ENCODE measurements at places on chromosomes 7 and 10. TPM values are rescaled to one million over a fixed set of nuclear protein-coding genes. Genes with fewer than 3 reads are reported as not detected.

Gene FAM241B
- total RNA-seq: 8.8 TPM

Gene CCL24
- total RNA-seq: not detected

Gene GPR26
- 1.8 TPM for total RNA-seq

Gene CLCN1
- total RNA-seq: 0.12 TPM

Gene TMEM229A
- total RNA-seq: 0.33 TPM

Gene ZNF503
- 86.7 TPM for total RNA-seq

Gene VWDE
- total RNA-seq: 1.0 TPM

GRCh38 chr10:61325223-61325960 is 127.8 kb downstream of the TMEM26 start:
- H3K27me3 ChIP-seq: peaks cover 3% of the 10 kb centered on the region
- H3K4me3 ChIP-seq: no peak overlapping the region
- peaks cover 27% of the 10 kb centered on the region for H3K4me1 ChIP-seq
- H3K36me3 ChIP-seq: no peaks in the 10 kb centered on the region
- no peak for DNase-seq
- H3K27ac ChIP-seq: no peak overlapping the region

DNA sequence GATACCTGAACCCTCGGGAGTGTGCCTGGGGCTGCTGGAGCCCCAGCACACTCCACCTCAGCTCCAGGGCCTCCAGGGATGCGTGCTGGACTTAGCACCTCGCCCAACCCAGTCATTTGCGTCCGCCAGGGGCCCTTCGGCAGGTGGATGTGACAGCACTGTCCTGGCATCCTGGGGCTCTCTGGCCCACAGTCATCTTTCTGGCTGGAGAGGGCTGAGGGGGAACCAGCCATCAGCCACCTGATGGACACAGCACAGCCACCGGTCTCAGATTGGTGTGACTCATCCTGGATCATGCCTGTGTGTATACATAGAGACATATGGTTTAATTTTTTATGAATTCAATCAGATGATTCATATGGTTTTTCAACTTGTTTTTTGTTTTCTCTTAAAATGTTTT is 11.1 kb downstream of the ZNF775 start:
- H3K4me3 ChIP-seq: no peak overlapping the region
- H3K27ac ChIP-seq: no peak overlapping the region
- peaks cover 27% of the 10 kb centered on the region for H3K4me1 ChIP-seq
- DNase-seq: no peak
- H3K36me3 ChIP-seq: peaks cover 12% of the 10 kb centered on the region
- no peaks in the 10 kb centered on the region for H3K27me3 ChIP-seq

DNA sequence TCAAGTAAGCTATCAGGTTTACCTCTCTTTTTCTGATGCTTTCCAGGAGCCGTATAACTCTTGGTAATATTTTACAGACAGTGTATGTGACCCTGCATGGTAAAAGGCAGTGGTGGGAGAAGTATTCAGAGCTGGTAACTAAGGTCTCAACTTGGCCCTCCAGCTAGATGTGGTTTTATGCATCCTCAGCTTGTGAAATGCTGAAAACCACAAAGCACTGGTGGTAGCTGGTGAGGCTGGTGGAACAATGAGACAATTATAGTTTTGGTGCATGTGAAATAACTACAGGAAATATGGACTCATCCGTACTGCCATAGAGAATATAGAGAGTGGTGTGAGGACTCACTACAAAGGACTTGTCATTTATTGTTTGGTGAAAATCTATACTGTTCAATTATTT is 383.0 kb upstream of the PCDH15 start:
- no peaks in the 10 kb centered on the region for H3K36me3 ChIP-seq
- H3K4me1 ChIP-seq: no peaks in the 10 kb centered on the region
- no peak overlapping the region for H3K4me3 ChIP-seq
- DNase-seq: no peak

DNA sequence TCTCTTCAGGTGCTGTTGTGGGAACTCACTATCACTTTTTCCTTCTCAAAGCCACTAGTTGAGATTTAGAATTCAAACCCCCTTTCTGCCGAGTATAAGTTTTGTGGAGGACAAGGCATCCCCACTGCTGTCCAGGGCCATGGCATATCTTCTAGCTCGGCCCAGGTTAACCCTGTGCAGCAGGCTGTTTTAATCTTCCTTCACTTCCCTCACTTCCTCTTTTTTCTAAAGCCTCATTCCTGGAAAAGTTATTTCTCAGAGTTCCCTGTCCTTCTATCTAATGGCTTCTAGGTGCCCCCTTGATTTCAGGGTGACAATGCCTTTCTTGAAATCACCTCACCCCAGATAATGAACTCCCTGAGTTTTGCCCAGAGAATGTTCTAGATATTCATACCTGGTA is 222.3 kb downstream of the SNX10 start:
- peaks cover 12% of the 10 kb centered on the region for H3K27me3 ChIP-seq
- H3K4me1 ChIP-seq: peaks cover 2% of the 10 kb centered on the region
- H3K4me3 ChIP-seq: no peak overlapping the region
- DNase-seq: no peak
- H3K27ac ChIP-seq: no peak overlapping the region

DNA sequence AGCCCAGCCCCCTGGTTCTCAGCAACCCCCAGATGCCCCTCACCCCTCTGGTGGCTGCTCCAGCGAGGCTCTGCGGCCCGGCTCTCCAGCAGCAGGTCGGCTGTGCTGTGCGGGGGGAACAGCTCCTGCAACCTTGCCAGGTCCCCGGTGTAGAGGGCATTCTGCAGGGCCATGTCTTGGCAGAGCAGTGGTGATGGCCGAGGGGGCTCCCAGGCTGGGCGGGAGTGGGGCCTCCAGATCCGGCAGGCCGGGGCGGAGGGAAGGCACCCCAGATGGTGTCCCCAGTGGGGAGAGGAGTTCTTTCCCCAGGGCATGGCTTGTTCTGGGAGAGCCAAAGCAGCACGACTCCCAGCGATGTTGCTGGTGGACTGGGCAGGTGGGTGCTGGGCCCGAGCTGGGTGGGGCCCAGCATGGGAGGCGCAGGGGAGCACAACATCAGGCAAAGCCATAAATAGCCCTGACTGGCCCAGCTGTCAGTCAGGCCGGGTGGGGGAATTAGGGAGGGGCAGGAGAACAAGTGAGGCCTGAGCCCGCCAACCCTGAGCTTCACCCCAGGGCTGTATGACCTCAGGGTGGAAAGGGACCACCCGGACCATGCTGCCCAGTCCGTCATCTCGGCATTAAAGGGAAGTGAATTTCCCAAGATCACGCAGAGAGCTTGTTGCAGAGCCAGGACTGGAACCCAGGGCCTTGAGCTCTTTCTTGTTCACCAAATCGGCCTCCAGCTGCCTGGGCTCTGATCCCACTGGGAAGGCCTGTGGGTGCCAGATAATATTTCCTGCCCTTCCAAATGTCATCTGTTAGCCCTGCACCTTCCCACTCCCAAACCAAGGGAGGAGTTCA is 580 bp upstream of the ASB10 start:
- no peaks in the 10 kb centered on the region for H3K36me3 ChIP-seq
- no peaks in the 10 kb centered on the region for H3K4me1 ChIP-seq
- H3K4me3 ChIP-seq: no peak overlapping the region
- no peak for DNase-seq
- H3K27me3 ChIP-seq: peaks cover 26% of the 10 kb centered on the region
- H3K27ac ChIP-seq: no peak overlapping the region

GRCh38 chr7:84256571-84256971 is 62.0 kb upstream of the SEMA3A start:
- no peak overlapping the region for H3K4me3 ChIP-seq
- no peaks in the 10 kb centered on the region for H3K27me3 ChIP-seq
- H3K4me1 ChIP-seq: peaks cover 31% of the 10 kb centered on the region
- H3K36me3 ChIP-seq: no peaks in the 10 kb centered on the region
- H3K27ac ChIP-seq: no peak overlapping the region

- peaks cover 3% of the 10 kb centered on the region for H3K36me3 ChIP-seq
- H3K4me1 ChIP-seq: no peaks in the 10 kb centered on the region
- peaks cover 5% of the 10 kb centered on the region for H3K27me3 ChIP-seq
- DNase-seq: no peak
Observed at GRCh38 chr10:113484487-113484886, 68.4 kb upstream of the HABP2 start.

- H3K27me3 ChIP-seq: no peaks in the 10 kb centered on the region
- H3K36me3 ChIP-seq: no peaks in the 10 kb centered on the region
- no peaks in the 10 kb centered on the region for H3K4me1 ChIP-seq
Observed at GRCh38 chr10:90695915-90696676, 161.7 kb downstream of the HTR7 start.

GRCh38 chr7:5424749-5425506 is 1.3 kb upstream of the TNRC18 start:
- H3K4me3 ChIP-seq: peak overlapping the region; percentile 98
- no peaks in the 10 kb centered on the region for H3K36me3 ChIP-seq
- peaks cover 6% of the 10 kb centered on the region for H3K4me1 ChIP-seq
- H3K27ac ChIP-seq: peak overlapping the region; percentile 100

DNA sequence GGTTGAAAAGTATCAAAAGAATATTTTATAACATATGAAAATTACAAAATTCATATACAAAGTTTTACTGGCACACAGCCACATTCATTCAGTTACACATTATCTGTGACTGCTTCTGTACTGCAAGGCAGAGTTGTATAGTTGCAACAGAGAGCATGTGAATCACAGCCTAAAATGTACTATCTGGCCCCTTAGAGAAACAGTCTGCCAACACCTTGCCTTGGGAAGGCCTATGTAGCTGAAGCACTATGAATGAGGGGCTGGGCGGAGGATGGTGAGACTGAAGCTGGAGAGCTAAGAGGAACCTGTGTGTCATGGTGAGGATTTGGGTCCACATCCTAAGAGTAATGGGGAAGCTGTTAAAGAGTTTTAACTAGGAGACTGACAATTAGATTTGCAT is 35.7 kb downstream of the PDZD8 start:
- H3K27me3 ChIP-seq: no peaks in the 10 kb centered on the region
- H3K36me3 ChIP-seq: peaks cover 27% of the 10 kb centered on the region
- no peak overlapping the region for H3K4me3 ChIP-seq
- no peak overlapping the region for H3K27ac ChIP-seq
- peaks cover 10% of the 10 kb centered on the region for H3K4me1 ChIP-seq
- DNase-seq: no peak

DNA sequence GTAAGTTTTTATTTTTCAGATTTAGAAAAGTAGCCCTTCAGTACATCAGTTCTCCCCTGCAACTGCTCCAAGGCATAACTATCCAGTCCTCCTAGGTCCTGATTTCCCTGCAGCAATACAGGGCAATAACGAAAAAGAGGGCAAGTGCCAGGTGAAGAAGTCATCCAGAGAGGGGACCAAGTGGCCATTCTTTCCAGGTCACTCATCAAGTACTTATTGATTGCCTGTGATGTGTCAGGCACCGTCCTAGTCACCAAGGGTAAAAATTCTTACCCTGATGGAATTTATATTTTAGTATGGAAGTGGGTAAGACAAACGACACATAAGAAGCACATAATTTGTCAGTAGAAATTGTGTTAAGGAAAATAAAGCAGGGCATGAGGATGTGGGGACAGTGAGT is 67.1 kb upstream of the GSDME start:
- H3K27ac ChIP-seq: peak overlapping the region; percentile 89
- H3K4me1 ChIP-seq: peaks cover 40% of the 10 kb centered on the region
- DNase-seq: no peak
- no peak overlapping the region for H3K4me3 ChIP-seq
- H3K27me3 ChIP-seq: no peaks in the 10 kb centered on the region

- H3K27ac ChIP-seq: no peak overlapping the region
- H3K36me3 ChIP-seq: no peaks in the 10 kb centered on the region
- DNase-seq: no peak
Observed at GRCh38 chr7:25624051-25624450, 395.8 kb upstream of the NPVF start.

GRCh38 chr7:112282476-112283188 is 76.1 kb downstream of the ZNF277 start:
- peaks cover 4% of the 10 kb centered on the region for H3K36me3 ChIP-seq
- H3K4me3 ChIP-seq: peak overlapping the region; percentile 12
- peaks cover 32% of the 10 kb centered on the region for H3K4me1 ChIP-seq
- no peaks in the 10 kb centered on the region for H3K27me3 ChIP-seq
- no peak for DNase-seq
- H3K27ac ChIP-seq: no peak overlapping the region

- no peaks in the 10 kb centered on the region for H3K4me1 ChIP-seq
- no peaks in the 10 kb centered on the region for H3K36me3 ChIP-seq
- H3K27me3 ChIP-seq: no peaks in the 10 kb centered on the region
- no peak overlapping the region for H3K4me3 ChIP-seq
- DNase-seq: no peak
- no peak overlapping the region for H3K27ac ChIP-seq
Observed at GRCh38 chr7:124723012-124723411, 42.6 kb downstream of the GPR37 start.

DNA sequence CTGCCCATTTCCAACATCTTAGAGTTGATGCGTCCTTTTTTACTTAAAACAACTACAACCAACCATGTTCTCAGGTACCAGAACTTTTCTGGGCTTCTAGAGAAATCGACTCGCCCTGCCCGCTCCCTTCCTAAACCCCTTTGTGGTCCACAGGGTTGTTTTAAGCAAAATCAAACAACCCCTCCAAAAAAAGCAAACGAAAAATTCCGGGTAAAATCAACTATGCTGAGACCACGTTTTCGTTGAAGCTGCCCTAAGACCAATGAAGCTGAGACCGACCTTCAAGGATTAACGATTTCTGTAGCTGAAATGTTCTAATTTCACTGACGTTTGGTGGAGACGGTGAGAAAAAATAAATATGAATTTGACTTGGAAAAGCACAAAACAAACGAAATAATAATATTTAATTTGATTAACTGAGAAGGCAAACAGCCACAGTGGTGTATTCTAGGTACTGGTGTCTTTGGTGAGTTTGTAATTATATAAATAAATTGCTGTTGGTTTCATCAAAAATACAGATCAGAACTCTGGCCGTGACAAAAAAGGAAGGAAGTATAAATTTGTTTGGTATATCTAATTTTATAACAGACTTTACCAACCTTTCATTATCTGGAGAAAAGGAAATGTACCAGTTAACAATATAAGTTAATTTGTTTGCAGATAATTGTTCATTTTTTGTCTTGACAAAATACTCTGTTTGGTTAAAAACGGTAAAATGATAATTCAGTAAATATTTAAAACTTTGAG is 4.7 kb upstream of the IGF2BP3 start:
- H3K27ac ChIP-seq: peak overlapping the region; percentile 95
- H3K4me1 ChIP-seq: peaks cover 23% of the 10 kb centered on the region
- no peak for DNase-seq
- H3K4me3 ChIP-seq: peak overlapping the region; percentile 97
- H3K36me3 ChIP-seq: no peaks in the 10 kb centered on the region

DNA sequence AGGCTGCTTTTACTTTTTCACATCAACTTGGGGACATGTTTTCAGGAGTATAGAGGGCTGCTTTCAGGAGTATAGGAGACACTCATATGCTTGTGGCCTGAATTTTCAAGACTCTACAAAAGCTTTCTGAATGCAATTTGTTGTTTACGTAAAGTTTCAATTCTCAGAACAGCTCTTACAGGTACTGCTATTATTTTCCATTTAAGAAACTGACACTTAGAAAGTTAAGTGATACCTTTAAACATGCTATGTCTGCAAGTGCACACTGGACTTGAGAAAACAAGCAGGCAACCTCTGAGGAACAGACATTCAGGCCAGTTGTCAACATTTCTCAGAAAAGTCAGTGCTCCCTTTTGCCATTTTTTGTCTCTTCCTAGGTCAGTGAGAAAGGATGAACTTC is 70.0 kb upstream of the PHYHIPL start:
- H3K4me3 ChIP-seq: no peak overlapping the region
- peaks cover 16% of the 10 kb centered on the region for H3K4me1 ChIP-seq
- no peak overlapping the region for H3K27ac ChIP-seq
- H3K27me3 ChIP-seq: no peaks in the 10 kb centered on the region
